ENCODE measurements at places on chromosomes 1 and 21.

DNA sequence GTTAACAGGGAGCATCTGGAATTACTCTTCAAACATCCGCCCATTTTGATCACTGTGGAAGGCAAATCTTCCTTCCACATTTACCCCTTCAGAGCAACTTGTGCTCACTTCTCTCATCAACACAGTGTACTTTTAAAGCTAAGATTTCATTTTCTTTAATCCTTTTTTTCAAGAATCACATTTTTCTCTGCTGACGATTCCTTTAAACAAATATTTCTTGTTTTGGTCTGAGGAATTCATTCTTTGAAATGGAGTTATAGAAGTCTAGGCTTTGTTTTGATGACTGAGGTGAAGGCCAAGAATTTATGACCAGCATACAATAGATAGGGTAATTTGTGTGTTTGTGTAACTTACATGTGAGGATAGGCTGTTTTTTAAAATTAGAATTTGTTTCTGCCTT lies 25.6 kb downstream of the LRRC42 start:
- DNase-seq, result no peak

DNA sequence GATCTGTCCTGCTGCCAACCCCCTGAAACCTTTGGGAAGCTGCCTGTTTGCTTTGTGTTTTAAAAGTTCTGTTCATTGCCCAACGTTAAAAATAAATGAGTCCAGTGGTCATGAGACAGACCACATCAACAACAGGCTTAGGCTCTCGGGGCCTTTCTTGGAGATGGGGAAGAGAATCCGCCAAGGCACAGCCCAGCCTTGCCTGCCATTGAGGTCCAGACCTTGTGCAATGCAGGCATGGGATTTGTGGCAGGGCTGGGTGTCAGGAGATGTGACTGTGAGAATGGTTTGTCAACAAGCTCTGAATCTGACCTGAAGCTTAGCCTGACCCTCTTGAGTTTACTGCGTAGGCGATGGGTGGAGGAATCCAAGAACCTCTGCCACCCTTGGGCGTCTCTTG lies 4.2 kb downstream of the SPSB1 start:
- no peak for DNase-seq

- DNase-seq, result no peak
Observed at GRCh38 chr1:57204091-57204490, 219.8 kb downstream of the DAB1 start.

- DNase-seq, result no peak
Observed at GRCh38 chr1:117106478-117106877, 15.1 kb downstream of the TRIM45 start.

- no peak for DNase-seq
Observed at GRCh38 chr1:72285074-72285425, 2.7 kb upstream of the NEGR1 start.

GRCh38 chr1:76048219-76048618 lies 26.3 kb upstream of the ST6GALNAC3 start:
- no peak for DNase-seq

DNA sequence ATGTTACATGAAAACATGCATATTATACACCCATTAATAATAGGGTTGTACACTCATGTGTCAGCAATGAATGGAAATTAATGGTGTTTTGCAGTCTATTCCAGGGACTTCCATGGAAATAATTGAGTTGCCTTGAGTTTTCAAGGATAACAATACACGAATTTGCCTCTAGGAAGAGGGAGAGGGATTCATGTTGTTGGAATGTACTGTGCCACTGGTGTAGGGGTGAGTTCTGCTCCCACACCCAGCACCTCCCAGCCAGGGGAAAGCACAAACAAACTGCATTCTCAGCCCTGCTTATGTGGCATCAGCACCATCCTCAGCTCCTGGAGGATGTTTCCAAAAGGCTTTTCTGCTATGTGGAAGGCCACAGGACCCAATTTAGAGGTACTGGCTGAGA lies 57.8 kb downstream of the BCAR3 start:
- DNase-seq, result no peak

GRCh38 chr1:17191990-17192242 lies 13.0 kb upstream of the PADI1 start:
- DNase-seq, result no peak

GRCh38 chr1:172345077-172345476 lies 75.4 kb upstream of the C1orf105 start:
- no peak for DNase-seq

- DNase-seq, result no peak
Observed at GRCh38 chr1:110237386-110238152, 27.5 kb downstream of the KCNC4 start.

DNA sequence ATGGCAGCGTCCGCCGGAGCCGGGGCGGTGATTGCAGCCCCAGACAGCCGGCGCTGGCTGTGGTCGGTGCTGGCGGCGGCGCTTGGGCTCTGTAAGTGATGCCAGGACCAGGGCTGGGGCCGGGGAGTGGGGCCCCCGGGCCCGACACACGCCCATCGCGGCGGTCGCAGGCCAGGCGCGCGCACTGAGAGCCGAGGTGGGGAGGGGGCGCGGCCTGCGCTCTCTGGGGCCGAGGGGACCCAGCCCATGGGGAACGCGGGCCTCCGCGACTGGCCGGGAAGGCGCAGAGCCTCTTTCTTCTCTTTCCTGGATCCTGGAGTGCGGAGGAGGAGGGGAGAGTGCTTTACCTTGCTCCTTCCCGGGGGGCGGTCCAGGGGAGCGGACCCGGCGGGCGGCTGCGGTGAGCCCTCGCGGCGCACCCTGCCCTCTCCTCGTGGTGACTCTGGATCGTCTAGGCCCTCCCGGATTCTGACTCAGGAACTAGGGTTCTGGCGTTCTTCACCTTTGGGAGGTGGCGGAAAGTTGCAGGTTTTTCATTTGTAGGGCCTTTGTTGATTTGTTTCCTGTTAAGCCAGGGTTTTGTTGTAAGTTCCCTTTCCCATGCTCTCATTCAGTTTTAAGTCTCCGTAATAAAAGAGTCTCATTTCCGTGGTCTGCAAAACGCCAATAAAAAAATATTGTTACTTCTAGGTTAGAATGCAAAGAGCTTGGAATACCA lies 529 bp downstream of the MPZL1 start:
- DNase-seq, result peak; percentile 22

DNA sequence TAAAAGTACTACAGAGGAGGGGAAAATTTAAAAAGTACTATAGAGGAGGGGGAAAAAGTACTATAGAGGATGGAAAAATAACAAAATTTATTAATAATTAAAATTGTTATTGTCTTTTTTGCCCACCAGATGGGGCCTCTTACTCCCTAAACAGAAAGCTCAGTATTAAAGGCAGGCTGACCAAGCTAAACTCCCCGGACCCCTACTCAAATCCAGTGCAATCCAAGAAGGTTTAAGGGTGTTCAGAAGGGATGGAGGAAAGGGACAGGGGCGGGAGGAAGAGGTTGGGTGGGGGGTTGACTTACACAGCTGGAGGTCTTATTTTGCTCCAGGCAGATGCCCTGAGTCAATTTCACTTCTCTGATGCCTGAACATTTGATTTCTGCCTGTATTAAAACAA lies 13.7 kb downstream of the CD34 start:
- peak; percentile 17 for DNase-seq

GRCh38 chr21:34061983-34062382 lies 11.4 kb upstream of the MRPS6 start:
- no peak for DNase-seq

GRCh38 chr1:162676750-162677149 lies 44.5 kb downstream of the DDR2 start:
- DNase-seq, result no peak

DNA sequence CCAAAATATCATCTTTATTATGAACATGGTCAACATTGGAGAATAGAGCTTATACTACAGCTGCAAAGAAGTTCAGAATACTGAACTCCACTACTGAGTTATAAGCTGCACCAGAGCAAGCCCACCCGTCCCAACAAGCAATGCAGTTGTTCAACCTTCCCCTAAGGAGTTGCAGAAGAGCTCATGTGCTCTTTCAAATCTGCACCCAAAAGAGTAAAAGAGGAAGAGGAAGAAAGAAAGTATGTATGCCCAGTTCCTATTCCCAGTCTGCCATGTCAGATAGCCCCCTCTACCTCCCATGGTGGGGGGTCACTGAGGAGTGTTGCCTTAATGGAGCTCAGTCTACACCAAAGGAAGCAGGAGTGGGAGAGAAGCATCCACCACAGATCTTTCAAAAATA lies 6.9 kb downstream of the C1orf162 start:
- peak; percentile 44 for DNase-seq

- no peak for DNase-seq
Observed at GRCh38 chr1:1895456-1896336, 4.8 kb upstream of the GNB1 start.

DNA sequence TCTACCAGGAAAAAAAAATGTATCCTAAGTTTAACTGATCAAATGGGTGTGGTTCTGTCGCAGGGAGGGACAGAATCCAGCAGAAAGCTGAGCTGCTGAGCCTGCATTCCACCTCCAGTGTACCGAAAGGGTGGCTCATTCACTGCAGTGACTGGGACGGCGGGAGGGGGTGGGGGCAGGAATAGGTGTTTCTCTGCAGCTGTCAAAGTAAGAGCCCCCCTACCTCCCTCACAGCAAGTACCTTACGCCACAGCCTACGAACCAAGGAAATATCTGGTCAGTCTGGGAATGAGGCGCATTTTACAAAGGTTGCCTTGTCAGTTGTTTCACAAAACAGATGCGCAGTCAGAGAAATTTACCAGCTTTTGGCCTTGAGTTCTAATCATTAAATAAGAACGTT lies 1.7 kb downstream of the S100B start:
- no peak for DNase-seq

DNA sequence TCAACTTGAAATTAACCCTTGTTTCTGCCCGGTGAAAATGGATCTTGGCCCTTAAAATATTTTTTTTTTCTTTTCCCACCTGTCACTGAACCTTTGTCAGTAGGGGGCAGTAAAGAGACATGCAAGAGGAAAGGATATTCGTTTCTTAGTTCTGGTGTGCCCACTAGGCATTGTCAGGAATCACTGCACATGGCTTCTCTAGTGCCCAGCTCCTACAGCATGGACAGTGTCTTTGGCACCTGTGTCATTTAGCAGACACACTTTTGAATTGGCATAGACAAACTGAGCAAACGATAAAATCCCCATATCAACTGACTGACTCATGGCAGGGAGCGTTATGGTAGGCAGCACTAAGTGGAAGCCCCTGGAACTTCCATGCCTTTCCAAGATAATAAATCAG lies 1048.1 kb downstream of the BRINP3 start:
- peak; percentile 35 for DNase-seq

- DNase-seq, result no peak
Observed at GRCh38 chr1:163706915-163707314, 385.2 kb downstream of the NUF2 start.

DNA sequence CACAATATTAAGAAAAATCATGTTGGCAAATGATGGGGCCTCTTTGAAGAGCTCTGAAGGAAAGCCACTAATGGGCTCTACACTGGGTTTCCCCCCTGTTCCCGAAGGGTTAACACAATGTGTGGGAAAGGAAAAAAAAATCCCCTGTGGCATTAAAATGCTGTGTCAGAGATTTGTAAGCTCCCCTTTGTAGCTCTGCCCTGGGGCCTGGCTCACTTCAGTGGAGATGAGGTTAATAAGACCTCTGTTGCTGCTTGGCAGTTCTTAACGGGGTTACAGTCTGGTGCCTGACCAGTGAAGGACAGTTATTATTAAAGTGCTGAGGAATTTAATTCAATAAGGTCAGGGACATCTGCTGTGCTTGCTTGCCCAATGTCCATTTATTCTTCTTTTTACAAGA lies 129.7 kb upstream of the UBE2U start:
- no peak for DNase-seq

- DNase-seq, result no peak
Observed at GRCh38 chr1:28822799-28823198, 10.8 kb downstream of the OPRD1 start.

DNA sequence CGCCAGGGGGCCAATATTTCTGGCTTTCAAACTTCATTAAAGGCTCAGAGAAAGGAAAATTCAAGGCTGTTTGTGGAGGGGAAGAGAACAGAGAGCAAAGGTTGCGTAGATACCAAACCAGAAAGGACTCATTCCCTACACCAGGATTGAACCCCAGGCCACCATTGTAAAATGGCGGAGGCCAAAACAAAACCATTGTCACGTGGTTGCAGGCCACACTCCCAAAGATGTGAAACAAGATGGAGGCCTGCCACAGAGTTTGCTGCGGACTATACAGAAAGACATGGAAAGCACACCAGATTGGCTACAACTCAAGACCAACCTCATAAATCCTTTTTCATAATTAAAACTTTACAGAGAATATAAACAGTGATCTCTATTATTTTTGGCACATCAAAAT lies 116.5 kb downstream of the KCNK1 start:
- DNase-seq, result no peak

- DNase-seq, result no peak
Observed at GRCh38 chr1:17158961-17159360, 39.7 kb upstream of the PADI2 start.

DNA sequence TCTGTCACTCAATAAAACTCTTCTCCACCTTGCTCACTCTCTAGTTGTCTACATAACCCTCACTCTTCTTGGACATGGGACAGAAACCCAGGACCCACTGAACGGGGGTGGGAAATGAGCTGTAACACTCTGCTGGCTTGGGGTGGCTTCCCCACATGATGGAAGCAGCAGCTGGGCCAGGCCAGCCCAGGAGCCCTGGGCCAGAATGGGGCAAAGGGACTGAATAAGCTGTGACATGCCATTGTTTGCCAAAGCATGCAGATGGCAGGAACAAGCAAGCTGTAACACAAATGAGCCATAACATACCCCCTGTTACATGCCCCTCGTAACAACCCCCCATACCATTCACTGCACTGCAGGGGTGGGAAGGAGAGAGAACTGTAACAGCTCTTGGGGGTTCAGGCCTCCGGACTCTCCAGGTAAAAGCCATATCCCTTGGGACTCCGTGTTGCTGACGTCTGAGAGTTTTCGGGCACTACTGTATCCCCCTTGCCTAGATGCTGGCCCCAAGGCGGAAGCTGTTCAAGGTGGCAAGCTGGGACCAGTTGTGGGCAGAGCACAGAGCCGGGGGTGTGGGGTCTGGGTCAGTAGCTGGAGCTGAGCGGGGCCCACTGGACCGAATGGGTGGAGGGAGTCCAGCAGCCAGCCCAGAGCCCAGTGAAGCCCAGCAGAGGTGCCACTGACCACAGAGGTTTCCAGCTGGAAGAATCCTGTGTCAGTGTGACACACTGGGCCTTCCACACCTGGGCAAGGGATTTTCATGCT lies 56.1 kb upstream of the DMRTB1 start:
- DNase-seq, result no peak

DNA sequence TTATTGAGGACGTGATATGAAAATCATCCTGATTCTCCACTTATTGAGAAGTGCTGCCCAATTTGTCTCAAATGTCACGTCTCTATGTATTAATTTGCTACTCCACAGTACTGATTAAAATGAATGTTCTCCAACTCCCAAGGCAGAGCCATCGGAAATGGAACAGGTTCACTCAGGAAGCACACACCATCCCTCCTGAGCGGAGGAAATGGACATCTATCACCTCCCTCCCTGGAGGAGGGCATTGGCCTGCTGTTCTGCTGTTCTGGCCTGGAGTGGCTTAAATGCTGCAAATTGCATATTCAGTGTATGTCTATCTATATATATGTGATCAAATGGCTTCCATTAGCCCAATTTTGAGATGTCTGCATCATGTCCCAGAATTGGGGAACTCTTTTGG lies 140.5 kb downstream of the CSMD2 start:
- no peak for DNase-seq

- DNase-seq, result no peak
Observed at GRCh38 chr1:228016653-228017355, 10.0 kb downstream of the WNT3A start.

GRCh38 chr1:5200006-5200405 lies 545.6 kb downstream of the AJAP1 start:
- DNase-seq, result no peak

- DNase-seq, result no peak
Observed at GRCh38 chr1:180672505-180672904, 40.7 kb downstream of the XPR1 start.

- no peak for DNase-seq
Observed at GRCh38 chr1:234559152-234559901, 50.7 kb downstream of the IRF2BP2 start.

Data from AML-193 (cell line).